COLO829 (cell line): ENCODE measurements at places on chromosomes 11 and 22.

GRCh38 chr11:65791719-65792213 is 4.9 kb downstream of the OVOL1 start:
- DNase-seq, result no peak

DNA sequence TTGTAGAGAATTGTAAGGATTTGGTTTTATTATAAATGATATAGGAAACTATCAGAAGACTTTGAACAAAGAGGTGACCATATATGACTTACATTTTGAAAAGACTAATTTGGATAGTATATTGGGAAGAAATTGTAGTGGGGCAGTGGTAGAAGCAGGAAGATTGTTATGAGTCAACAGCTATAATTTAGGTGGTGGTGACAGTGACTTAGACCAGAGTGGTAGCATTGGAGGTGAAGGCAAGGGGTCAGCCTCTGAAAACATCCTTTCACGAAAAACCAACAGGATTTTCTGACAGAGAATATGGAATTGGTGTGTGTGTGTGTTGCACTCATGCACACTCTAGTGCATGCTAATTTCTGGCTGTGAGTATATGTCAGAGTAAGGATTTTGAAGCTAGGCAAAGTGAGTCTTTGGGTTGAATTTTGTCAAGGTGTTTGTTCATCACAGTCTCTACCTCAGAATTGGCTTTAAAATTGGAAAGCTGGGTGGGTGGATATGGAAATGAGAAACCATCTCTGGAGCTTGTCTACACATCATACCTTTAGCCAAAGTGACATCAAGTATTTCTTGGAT is 8.2 kb upstream of the HBE1 start:
- DNase-seq, result no peak

- no peak for DNase-seq
Observed at GRCh38 chr11:129700701-129701100, 114.9 kb upstream of the TMEM45B start.

DNA sequence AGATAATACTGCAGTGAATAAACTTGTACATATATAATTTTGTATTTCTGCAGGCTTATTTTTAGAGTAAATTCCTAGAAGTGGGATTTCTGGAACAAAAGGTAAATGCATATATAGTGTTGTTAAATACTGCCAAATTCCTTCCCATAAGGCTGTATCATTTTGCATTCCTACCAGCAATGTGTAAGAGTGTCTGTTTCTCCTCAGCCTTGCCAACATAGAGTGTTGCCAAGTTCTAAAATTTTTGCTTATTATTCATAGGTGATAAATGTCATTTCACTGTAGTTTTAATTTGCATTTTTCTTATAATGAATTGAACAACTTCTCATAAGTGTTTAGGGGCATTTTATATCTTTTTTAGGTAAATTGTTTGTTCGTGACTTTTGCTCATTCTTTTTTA is 174.2 kb upstream of the ZBED5 start:
- no peak for DNase-seq

- no peak for DNase-seq
Observed at GRCh38 chr11:299951-300735, 817 bp upstream of the IFITM5 start.

GRCh38 chr11:35046681-35047080 is 92.3 kb upstream of the CD44 start:
- DNase-seq, result no peak

DNA sequence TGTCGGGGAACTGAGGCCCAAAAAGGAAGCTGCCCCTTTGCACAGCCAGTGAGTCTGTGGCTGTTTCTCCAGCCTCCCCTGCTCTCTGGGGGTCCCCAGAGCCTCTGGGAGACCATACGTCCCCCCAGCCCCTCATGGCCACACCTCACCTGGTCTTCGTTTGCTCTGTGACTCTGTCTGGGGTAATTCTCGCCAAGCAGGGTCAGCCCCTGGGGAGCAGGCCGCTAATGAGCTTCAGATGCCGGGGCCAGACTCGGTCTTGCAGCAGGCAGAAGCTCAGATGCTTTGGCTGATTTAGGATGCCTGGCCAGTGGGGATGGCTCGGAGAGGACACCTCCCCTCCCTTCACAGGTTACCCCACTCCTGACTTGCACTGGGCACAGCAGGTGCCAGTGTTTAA is 24.1 kb upstream of the WNT11 start:
- no peak for DNase-seq

DNA sequence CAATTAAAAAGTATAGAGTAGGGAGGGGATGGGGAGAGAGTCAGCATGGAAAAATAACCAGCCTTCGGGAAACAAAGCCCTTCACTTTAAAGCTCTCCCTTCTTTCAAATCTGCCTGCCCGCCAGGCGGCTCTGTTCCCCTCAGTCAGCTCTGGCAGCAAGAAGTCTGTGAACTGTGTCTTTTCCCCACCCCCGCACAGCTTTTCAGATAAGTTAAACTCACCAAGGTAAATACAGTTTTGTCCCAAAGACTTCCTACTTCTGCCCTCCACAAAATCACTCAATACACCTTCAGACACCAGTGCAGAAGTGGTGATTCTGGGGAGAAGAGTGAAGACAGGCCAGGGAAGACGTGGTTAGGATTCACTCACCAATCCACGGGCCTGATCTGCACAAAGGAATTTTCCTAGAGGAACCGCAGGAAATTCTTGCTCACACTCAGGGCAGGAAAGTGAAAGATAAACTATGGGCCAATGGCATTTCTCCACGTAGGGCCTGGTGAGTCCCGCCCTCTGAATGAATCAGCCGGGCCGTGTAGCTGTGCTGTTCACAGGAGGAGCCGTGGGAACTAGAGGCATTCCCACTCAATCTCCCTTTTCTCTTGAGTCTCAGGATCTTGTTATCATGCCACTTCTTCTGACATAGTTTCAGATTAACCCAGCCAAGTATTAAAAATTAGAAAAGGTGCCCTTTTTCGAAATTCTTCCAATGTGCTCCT is at the start of gene TRIM5:
Gene TRIM5 (minus strand): TSS at position 429 of the 717 bp plus-strand sequence. CDS start 4,897 bp downstream, outside the sequence.
- DNase-seq, result peak; percentile 92

DNA sequence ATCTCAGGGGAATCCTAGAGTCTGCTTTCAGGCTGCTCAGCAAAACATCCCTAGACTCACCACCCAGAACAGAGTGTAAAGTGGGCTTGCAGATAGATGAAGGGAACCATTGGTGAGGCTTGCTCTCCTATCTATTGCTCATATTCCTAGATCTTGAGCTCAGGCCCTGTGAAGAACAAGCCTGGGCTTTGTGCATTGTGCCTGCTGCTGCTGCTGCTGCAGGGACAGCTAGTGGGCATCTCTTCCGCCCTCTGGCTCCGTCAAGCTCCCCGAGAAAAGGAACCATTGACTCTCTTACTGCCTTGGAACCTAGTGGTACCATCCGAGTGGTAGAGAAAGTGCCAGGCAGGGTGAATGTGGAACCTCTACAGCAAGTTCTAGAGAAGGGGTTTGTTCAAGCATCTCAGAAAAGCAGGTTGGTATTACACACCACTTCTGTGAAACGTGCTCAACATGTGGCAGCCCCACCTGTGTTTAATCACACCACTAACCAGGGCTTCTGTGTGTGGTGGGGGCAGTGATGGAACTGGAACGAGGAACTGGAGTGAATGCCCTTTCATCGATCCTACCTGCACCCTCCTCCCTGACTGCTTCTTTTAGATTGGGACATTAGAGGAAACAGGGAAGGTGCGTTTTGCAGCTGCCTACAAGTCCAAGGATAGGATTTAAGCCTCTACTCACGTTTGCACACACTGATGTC is 4.4 kb downstream of the BACE1-AS start:
- peak; percentile 41 for DNase-seq

GRCh38 chr11:60858731-60859464 is 3.1 kb upstream of the PTGDR2 start:
- DNase-seq, result no peak

GRCh38 chr11:73239111-73239521 is 21.0 kb downstream of the P2RY2 start:
- no peak for DNase-seq

GRCh38 chr11:72236083-72236697 is 7.8 kb downstream of the PHOX2A start:
- DNase-seq, result no peak

- DNase-seq, result no peak
Observed at GRCh38 chr11:6638429-6638828, 17.2 kb downstream of the DCHS1 start.

- DNase-seq, result no peak
Observed at GRCh38 chr11:18748766-18749365, 22.9 kb upstream of the IGSF22 start.

DNA sequence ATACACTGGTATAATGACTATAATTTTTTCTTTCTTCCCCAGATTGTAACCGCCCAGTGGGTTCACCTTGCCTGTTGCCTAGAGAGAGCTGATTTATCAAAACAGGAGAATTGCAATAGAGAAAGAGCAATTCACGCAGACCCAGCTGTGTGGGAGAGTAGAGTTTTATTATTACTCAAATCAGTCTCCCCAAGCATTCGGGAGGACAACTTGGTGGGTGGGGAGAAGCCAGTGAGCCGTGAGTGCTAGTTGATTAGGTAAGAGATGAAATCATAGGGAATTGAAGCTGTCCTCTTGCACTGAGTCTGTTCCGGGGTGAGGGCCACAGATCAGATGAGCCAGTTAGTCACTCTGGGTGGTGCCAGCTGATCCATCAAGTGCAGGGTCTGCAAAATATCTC is 73.2 kb downstream of the SLC35F2 start:
- DNase-seq, result no peak

GRCh38 chr22:29106839-29107238 is 34.0 kb downstream of the KREMEN1 start:
- no peak for DNase-seq

GRCh38 chr22:43636086-43636485 is 176.0 kb downstream of the EFCAB6 start:
- DNase-seq, result no peak

DNA sequence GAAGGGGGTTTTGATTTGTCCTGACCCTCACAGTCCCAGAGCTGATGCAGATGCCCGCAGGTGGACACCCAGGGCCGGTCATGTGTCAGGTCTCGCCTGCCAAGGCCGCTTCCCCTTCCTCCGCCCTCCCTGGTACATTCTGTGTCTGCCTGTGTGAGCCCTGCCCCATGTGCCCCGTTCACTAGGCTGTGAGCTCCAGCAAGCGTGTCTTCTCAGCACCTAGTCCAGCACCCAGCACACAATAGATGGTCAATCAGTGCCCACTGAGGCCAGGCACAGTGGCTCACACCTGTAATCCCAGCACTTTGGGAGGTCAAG is 29.9 kb upstream of the PPARA start:
- DNase-seq, result no peak

- DNase-seq, result no peak
Observed at GRCh38 chr11:62752177-62752785, 1.7 kb downstream of the ZBTB3 start.

DNA sequence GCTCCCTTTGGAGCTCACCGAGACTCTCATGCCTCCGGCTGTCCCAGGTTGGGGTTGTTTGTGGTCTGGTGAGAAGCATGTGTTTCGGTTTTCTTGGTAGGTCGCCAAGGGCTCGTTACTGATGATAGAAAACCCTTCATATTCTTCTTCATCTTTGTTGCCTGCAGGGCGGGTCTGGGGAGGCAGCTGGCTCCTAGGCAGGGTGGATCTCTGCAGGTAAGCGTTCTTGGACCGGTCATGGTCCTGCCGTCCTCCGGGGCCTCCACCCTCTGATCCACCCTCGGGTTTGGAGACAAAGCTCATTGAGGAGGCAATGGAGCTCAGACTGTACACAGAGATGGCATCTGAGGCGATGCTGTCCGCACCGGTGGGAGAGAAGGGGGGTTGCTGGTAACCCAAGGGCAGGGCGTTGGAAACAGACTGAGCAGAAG is 64.3 kb upstream of the PITPNB start:
- DNase-seq, result no peak

- no peak for DNase-seq
Observed at GRCh38 chr11:71255323-71255722, 2.9 kb upstream of the SHANK2 start.

- no peak for DNase-seq
Observed at GRCh38 chr11:124193221-124194010, 10.3 kb downstream of the OR10D3 start.

GRCh38 chr22:46267431-46268279 is at the start of gene TTC38:
TTC38 (plus strand) TSS chr22:46268008; CDS start chr22:46268040, 32 bp downstream.
- peak; percentile 96 for DNase-seq

DNA sequence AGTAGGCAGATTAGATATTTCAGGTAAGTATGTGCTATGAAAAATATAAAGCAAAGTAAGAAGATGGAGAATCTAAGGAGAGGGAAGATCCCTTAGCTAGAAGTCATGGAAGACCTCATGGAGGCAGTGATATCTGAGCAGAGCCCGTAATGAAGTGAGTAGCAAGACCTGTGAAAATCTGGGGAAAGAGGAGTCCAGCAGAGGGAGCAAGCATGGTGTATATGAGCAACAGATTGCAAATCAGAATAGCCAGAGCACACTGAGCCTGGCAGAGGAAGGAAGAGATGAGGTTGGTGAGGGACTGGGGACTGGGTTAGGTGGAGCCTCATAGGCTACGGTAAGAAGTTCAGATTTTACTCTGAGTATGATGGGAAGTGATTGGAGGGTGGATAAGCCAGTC is 9.4 kb downstream of the LHFPL7 start:
- DNase-seq, result no peak

- DNase-seq, result no peak
Observed at GRCh38 chr11:67345920-67346819, 7.2 kb downstream of the POLD4 start.

- no peak for DNase-seq
Observed at GRCh38 chr11:17767301-17767885, 32.8 kb downstream of the KCNC1 start.

- no peak for DNase-seq
Observed at GRCh38 chr22:38132794-38133193, 22.3 kb upstream of the BAIAP2L2 start.

DNA sequence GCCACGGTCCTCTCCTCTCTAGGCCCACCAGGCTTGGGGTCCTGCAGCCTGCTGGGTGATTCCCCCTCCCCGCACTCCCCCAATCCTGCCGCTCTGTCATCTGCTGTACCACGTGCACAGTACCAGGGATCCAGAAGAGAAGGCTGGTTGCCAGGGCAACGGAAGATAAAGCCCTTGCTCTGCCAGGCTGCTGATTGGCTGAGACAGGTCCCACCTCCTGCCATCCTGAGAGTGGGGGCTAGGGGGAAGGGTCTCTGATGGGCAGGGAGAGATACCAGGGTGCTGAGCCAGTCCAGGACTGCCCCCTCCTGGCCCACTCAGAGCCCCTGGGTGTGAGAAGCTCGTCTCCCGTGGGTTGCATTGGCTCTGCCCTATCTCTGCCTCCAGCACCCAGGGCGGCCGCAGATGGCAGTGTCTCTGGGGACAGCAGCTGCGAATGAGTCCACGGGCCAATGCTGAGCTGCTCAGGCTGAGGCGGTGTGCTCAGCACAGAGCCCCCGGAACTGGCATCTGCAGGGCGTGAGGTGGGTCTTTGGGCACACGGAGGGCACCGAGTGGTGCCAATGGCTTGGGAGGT is at the start of gene SMIM45:
Gene SMIM45 (plus strand): TSS at position 253 of the 577 bp plus-strand sequence.
- DNase-seq, result no peak

- DNase-seq, result no peak
Observed at GRCh38 chr22:41469218-41469851, 418 bp downstream of the ACO2 start.
